ENCODE measurements at places on chromosomes 5 and 9.

GRCh38 chr9:86754581-86755560 lies 192.4 kb downstream of the GAS1 start:
- no peak for DNase-seq

- DNase-seq: no peak
Observed at GRCh38 chr9:130453487-130453886, 8.7 kb downstream of the ASS1 start.

DNA sequence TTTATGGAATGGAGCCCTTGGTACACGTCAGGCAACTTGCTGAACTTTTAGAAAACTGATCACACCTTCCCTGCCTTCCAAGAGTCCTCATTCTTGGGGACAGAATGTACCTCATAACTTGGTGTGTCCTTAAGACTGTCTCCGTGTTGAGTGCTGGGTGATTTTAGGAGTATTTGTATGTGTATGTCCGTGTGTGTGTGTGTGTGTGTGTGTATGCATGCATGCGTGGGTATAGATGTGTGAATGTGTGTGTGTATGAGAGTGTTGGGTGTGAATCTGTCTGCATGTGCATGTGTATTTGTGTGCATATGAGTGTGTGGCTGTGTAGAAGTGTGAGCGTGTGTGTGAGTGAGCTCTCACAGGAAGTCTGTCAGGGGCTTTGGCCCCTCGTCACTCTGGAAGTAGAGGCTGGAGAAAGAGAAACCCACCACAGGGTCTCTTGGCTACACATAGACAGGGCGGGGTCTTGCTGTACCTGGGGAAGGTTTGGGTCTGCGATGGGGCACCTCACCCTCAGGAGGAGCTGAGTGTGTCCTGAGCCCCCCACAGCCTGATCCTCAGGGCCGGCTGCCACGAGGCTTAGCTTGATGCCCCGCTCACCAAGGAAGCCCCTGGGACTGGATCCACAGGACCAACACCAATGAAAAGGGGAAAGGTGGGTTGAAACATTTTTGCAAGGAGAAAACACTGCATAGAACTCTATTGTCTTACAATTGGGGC lies 33.1 kb upstream of the ANKRD33B start:
- no peak for DNase-seq

DNA sequence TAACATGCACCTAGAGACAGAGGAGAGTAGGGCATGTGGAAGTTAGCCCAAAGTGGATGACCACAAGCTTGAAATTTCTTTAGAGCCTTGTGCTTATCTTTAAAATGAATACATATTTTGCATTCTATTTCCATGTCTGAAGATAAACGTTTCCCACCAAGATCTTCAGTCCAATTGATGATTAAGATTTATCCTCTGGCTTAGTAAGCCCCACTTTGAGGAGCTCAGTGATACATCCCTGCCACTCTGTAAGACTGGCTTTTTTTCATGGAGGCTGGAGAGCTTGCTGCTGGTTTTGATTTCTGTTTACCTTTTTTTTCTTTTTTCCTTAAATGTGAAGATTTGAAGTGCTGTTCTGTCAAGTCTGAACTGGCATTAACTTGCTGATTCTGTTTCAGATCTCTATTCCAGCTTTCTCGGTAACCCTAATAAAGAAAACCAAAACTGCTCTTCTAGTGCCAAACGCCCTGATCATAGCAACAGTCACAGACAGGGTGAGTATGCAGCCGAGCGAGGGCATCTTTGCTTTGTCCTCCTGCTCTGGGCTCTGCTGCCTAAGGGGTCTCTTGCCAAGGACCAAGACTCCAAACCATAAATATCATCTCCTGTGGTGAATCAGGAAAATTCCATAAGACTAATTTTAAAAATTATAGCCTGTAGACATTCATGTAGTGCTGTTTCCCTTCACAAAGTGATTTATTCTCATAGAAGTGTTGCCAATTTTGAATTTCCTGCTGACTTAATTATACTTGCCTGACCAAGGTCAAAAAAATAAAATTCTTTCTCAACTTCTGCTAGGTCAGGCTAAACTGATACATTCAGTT lies 54.3 kb downstream of the GRAMD2B start:
- DNase-seq: no peak

- DNase-seq: no peak
Observed at GRCh38 chr5:85663708-85664031, 954.1 kb upstream of the COX7C start.

DNA sequence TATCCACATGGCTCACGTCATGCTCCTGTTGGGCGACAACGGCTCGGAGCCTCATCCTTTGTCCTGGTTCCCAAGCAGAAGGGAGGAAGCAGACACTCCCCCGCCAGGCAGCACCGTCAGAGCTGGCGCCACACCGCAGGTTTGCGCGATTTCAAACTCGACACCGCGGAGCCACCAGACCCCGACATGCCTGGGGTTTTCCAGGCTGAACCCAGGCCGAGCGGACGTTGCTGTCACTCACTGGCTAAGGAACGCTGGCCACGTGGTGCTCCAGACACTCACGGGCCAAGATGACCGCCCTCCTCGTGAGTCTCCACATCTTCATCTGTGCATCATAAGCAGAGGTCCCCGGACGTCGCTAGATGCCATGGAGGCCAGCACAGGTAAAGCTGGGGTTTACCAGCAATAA lies 9.0 kb downstream of the TERT start:
- no peak for DNase-seq

DNA sequence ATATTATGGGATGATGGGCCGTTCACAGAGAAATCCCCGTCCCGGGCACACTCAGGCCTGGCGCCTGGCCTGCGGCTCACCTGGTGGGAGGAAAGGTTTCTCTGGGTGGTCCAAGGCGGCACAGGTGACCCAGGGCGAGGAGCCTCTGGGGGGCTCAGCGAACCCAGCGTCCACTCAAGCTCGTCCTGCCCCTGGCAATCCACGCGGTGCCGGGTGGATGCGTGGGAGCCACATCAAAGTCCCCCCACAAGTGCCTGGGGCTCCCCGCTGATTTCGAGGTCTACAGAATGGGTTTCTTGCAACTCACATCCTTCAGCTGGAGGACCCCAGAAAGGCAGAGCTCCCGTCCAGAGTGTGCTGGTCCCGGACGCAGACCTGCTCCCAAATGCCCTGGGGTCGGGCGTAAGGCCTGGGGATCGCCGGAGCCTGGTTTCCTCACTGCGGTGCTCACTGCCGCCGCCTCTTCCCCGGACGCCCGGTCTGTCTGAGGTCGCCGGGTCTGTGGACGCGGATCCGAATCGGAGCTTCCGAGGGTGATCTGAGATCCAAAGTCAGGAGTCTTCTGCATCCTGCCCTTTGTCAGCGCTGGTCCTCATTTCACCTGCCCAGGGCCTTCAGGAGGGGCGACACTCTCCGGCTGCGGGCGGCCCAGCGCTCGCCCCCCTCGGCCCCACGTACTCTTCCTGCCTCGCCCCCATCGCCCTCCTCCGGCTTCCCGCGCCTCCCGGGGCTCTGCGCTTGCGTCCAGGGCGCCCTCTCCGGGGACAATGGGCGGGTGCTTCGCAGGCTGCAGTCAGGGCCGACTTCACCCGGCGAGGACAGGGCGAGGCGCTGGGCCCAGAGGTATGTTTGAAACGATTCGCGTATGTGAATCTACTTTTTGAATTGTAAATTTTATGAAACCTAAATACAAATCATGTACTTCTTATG lies 20.0 kb upstream of the RUFY1 start:
- peak; percentile 76 for DNase-seq

GRCh38 chr5:55853818-55854217 lies 2.7 kb downstream of the IL31RA start:
- DNase-seq: no peak

DNA sequence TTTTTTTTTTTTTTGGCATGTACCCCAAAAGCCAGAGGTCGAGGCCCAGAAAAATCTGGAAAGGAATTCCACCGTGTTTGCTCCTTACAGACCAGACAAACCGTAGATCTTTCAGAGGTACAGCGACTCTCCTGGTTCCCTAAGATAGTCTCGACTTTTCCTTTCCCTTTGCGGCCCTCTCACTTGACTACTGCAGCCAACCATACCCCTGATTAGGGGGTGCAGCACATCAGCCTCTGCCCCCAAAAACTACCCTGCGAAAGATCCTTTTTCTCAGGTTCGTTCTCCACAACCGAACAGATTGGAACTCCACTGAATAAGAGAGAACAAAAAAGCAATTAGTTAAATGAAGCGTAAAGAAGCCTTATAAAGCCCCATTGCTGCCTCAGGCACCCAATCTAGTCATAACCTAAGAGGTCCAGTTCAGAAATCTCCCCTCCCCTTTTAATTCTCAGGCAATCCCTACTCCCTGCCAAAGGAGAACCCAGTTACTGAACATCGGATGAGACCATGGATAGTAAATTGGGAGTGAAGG lies 379 bp upstream of the TICAM2 start:
- DNase-seq: no peak

DNA sequence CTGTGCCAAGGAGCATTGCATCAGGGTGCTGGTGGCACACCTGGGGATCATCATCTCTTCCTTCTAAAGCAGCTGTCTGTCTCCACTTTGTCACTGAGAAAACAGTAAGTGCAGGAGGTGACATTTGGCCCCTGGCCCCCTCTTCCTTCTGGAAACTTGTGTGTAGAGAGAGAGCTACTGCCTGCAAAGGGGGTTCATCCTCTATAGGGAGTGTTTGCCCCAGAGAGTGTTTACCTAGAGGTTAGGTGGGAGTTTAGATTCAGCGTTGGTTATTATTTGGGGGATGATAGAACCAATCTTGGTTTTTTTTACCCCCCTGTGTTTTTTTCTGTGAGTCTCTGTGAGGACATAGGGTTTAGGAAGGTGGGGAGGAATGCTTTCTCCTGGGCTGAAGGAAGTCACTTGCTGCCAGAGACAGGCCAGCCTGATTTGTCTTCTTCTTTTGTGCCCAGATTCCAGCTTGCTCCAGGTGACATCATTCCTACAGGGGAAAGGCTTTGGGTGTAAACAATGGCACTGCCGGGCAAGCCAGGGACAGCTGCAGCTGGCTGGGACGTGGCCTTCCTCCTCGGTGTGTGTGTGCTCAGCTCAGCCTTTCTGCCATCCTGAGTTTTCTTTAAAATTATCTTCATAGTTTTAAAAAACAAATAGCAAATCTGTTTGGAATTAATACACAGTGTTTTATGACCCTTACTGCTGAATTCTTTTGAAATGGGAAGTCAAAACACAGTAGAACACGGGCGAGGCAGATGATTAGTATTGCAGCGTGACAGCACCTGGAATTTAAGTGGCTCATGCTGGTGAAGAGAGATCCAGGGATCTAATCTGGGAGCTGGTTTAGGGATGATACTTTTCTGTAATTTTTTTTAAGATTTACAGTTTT lies 24.5 kb downstream of the PRRC2B start:
- DNase-seq: no peak

GRCh38 chr5:154200221-154200620 lies 9.7 kb downstream of the GALNT10 start:
- no peak for DNase-seq

DNA sequence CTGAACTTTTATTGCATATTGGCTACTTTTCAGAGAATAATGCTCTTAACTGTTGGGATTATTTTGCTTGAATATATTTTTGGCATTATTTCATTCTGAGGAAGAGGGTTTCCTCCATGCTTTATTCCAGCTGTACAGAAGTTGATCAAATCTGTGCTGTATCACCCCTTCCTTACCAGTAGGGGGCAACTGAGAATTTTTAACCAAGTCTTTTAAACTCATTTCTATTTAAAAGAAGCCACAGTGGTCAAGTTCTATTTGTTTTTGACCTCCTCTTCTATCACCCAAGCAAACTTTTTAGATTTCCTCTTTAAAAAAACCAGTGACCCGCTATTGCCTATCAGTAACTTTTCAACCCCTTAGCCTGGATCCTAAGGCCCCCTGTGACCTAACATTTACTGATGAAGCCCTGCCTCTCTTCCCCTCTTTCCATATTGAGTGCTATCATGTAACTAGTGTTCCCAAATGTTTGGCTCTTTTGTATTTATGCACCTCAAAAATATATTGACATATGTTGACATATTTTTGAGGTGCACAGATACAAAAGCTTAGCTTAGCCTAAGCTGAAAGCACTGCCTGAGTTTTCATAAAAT lies 80.6 kb downstream of the FBXO4 start:
- no peak for DNase-seq

- DNase-seq: no peak
Observed at GRCh38 chr5:158591301-158591863, 508.3 kb downstream of the EBF1 start.

DNA sequence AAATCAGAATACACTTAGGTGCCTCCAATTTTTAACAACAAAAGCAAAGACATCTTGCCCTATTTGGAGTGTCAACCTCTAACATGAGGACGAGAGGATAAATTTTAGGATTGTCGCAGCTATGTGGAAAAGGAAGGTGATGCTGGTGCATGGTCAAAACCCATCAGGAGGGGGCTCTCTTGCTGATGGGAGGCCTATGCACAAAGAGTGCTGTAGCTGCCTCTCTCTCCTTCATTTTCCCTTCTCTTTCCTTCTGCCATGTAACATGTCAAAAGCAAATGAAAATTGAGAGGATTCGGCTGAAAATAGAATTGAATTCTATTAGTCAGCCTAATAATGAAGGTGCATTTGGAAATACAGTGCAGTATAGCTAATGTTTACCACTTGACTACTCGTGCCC lies 578.7 kb upstream of the ZNF462 start:
- DNase-seq: no peak

GRCh38 chr5:178365501-178366440 lies 133.2 kb upstream of the PHYKPL start:
- DNase-seq: no peak

- DNase-seq: no peak
Observed at GRCh38 chr9:1960342-1961042, 54.7 kb upstream of the SMARCA2 start.

DNA sequence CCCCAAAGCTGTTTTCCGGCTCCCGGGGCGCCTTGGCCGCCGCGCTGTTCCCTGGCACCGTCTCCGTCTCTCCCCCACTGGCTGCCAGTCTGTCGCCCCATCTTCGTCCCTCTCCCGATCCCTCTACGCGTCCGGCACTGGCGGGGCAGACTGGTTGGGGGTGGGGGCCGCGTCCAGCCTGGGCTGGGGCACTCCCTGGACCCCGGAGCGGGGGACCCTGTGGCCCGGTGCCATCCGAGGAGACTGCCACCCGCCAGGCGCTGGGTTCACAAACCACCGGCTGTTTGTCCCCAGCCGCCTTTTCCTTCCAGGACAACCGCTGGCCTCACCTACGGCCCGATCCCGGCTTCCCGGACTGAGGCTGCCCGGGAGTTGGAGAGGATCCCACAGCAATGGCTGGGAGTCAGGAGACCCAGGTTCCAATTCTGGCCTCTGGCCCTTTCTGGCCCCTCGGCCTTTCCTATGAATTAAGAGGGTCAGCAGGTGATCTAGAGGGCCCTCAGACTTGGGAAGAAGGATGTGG lies 1.0 kb upstream of the FIBCD1 start:
- DNase-seq: peak; percentile 43

DNA sequence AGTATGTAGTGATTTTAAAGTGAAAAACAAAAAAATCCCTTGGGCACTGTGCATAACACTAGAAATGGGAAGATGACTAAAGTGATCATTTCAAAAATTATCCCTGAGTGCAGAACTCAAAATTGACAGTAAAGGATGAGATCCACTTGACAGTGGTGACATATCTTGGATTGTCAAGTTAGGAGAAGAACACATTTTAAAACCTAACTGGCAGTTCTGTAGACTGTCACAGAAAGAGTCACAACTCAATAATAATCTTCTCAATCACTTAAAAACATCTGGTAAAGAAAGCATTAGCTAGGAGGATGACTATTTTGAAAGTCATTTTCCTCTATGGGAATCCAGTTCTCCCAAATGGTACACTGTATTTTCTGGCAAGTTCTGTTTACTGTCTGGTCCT lies 127.1 kb downstream of the PIP5K1B start:
- DNase-seq: no peak
